ENCODE measurements at places on chromosomes 6 and 20.
A peak's percentile ranks its signal among the peaks of the same experiment; 100 is the strongest.

DNA sequence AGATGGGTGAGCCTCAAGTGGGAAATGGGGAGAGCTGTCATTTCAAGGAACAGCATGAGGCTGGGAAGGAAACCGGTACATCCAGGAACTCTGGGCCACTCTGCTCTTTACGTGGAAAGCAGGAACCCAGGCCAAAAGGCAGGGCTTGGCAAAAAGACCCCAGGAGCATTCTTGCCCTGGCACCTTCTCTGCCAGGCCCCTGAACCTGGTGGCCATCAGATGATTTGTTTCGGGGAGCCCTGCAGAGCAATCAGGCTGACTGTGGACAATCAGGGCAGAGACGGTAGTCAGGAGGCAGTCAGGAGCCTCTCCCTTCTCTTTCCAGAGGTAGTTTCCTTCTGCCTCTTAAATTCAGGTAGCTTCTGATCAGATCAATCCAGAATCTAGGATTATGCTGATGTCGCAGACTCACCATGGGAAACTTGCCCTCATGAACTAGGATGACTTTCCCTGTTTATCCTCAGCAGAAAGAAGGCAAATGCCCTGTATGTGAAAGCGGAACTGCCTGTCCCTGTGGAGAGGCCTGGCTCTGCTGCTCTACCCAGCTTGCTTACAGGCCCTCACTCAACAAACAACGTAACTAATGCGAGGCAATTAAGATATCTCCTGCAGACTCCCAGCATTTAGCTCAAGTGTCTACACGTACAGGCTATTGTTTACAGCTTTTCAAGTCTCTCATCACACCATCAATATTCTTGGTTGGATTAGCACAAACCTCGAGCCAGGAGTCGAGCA is 36.6 kb downstream of the EZR start:
- no peak for DNase-seq

DNA sequence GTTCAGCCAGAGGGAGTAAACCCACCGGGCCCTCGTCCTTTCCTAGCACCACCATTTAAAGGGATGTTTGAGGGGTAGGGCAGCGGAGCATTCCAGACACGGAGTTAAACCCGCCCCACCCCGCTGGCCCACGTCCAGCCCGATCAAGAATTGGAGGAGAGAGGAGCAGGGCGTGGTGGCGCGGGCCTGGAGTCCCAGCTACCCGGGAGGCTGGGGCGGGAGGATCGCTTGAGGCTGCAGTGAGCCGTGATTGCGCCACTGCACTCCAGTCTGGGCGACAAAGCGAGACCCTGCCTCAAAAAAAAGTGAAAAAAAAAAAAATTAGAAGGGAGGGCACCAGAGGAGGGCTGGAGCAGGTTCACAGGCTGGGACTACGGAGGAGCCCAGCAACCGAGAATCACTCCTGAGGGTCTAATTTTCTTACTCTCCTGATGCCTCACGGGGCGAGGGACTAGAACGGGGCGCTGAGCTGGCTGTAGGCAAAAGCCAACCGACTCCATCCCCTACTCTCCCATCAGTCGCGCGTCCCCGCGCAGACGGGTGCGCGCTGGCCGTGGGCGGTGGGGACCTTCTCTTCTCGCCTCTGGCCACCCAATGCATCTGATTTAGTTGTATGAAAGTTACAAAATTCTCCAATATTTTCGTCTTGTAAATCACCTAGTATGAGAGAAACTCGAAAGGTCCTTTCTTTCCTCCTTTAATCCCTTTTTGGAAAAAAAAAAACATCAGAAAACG is 6.1 kb upstream of the HSPA1B start:
- DNase-seq: peak; percentile 23

DNA sequence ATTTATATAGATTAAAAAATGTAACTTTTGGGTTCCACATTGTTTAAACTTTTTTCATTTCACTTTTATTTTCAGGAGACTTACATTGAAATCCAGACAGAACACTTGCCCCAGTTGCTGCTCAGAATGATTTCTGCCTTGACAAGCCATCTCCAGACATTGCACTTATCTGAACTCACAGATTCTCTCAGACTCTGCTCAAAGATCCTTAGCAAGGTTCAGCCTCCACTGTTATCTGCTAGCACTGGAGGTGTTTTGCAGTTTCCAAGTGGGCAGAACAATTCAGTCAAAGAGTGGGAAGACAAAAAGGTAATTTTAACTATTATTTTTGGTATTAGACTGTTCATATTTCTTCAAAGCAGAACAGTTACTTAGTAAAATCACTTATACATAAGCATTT is 58.0 kb downstream of the DOP1A start:
- no peak for DNase-seq

DNA sequence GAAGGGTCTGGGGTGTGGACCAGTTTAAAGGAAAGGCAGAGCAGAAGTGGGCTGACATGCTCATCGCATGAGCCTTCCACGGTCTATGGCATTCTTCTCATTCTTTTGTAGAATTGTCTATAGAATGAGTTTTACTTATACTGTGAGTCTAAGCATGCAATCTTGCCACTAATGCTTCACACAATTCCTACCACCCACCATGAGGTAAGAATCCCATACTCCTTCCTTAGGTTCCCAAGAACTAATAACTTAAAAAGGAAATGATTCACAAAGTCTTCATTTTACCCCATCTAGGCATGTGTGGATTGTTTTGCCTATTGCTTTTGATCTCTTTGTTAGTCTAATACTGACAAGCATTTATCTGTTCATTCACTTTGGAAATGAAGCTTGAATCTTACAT is 195.2 kb downstream of the LY86 start:
- DNase-seq: no peak

DNA sequence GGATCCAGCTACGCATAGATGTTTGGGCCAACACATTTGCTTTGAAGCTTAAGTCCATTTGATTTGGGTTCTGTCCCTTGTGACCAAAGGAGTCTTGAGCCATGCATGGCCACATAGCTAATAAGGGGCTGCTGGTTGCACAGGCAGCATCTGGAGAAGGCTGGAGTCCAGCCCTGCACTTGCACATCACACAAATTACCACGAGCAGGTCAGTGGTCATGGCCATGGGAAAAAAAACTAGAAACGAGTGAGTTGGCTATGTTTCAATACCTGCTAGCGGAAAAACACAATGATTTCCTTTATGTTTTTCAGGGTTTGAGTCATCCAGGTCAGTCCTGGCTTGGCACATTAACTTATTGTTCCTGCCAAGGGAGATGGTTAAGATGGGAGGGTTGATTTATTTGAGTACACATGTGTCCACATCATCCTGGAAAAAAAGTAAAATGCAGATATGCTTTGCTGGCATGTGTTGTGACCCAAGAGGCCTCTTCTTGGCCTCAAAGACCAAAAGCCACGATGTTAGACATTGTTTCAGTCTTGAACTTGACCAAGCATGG is 5.6 kb upstream of the STX16 start:
- DNase-seq: no peak

- DNase-seq: no peak
Observed at GRCh38 chr6:164396071-164397047, 913.0 kb downstream of the C6orf118 start.

- DNase-seq: no peak
Observed at GRCh38 chr6:109102762-109103161, 7.5 kb downstream of the CEP57L1 start.

GRCh38 chr6:132404736-132405135 is 3.5 kb upstream of the MOXD1 start:
- no peak for DNase-seq

DNA sequence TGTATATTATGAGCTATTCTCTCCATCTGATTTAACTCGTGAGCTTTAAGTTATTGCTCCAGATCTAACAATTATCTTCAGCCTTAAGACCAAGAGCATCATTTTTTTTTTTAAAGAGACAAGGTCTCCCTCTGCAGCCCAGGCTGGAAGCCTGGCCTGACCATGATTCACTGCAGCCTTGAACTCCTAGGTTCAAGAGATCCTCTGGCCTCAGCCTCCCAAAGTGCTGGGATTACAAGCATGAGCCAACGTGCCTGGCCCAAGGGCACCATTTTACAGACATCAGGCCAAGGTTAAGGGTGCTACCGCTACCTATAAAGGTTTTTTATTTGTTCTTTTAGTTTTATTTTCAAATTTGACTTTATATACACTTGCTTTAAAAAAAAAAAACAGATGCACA is 2.3 kb downstream of the SUPT3H start:
- no peak for DNase-seq

DNA sequence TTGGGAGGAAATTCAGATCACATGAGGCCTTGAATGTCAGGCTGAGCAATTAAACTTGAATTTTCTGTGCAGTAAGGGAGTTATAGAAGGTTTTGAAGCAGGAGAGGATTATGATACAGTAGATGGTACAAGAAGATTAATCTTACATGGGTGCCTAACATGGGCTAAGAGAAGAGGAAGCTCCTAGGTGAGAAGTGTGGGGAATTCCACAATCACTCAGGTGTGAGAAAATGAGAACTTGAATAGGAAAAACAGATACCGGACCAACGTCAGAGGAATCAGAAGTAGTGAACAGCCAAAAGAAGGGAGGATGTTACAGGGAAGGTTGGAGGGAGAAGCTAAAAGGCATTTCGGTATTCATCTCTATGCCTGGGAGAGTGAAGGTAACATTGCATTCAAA is 250.7 kb upstream of the SLC35B3 start:
- no peak for DNase-seq

DNA sequence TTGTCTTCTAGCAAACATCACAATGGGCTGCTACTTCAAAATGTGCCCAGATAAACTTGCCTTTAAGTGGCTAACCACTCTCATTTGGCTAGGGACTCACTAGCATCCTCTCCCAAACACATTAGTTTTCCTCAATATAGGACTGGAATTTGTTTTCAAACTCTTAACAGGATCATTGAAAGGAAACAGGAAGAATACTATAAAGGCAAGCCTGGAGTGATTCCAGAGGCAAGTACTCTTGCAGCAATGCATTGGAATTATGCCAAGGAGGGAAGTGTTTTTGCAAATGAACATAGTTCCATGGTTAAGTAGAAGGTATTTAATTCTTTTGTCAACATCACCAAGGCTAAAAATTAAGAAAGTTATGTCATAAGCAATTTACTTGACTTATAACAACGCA is 12.2 kb downstream of the EPHA7 start:
- no peak for DNase-seq

- DNase-seq: no peak
Observed at GRCh38 chr6:28896505-28897368, 27.0 kb downstream of the TRIM27 start.

DNA sequence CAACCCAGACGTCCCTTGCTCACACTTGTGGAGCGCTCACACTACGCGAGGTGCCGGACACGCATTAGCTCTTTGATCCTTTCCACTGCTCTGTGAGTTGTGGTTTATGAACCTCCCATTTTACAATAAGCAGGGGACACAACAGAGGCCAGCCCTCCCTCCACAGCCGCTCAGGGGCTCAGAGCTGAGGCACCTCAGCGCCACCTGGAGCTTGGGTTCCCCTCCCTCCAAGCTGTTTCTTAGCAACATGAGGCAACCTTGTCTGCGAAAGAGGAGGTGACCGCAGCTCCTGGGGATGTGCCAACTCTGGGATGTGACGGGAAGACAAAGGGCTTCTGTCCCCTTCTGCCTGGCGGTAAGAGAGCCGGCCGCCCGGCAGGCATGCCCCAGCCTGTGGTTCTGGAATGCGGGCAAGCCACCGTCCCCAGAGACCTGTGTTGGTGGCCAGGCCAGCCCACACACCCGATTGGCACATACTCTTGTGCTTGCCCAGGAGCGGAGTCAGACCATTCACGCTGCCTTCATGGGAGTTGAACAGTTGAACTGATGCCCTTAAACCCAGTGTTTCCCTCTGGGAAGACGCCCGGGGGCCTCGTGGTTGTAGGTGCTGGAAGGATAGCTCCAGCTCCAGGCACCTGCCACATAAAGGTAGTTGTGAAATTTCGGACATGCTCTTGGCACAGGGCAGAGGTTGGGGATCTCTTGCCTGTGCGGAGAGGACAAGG is 44.5 kb downstream of the RBM38 start:
- no peak for DNase-seq

GRCh38 chr6:51098246-51098645 is 279.6 kb downstream of the TFAP2B start:
- DNase-seq: no peak

- no peak for DNase-seq
Observed at GRCh38 chr6:93394471-93394870, 24.9 kb downstream of the EPHA7 start.

DNA sequence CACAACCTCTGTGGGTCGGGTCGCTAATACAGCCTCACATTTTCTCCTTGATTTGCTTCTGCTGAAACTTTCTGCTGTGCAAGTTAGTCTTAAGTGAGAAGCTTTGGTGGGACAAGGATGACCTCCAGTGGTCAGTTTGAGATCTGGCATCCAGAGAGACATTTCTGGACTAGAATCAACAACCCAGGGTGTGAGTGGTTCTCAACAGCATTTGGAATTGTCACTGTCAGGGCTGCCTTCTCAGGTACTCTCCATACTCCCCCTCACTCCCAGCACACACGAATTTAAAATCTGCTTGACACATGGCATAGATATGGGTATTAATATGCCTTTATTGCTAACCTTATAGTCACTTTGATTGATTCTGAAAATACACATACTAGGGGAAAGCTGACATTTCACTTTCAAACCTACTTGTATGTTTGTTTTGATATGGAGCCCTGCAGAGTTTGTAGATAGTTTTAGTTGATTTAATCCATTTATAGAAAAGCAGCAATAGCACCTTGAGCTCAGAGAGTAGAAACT is 13.2 kb downstream of the OTOR start:
- no peak for DNase-seq

DNA sequence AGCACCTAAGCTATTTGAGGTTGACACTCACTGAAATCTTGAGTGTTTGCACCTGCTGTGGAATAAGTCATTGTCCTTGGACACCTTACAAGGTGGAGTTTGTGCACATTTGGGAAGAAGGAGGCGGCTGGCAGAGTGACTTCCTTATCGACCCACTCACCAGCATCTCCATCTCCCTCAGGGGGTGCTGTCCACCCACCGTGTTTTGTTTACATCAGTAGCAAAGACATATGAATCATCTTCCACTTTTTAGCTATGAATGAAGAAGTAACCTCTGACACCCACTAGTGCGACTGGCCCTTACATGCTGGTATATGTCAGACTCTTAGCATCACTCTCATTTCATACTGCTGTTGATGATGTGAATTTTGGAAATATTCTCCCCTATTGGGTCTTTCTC is 119.5 kb upstream of the SGK1 start:
- no peak for DNase-seq

GRCh38 chr20:60667641-60668040 is 584.4 kb upstream of the CDH4 start:
- DNase-seq: no peak

GRCh38 chr6:1485678-1486077 is 96.3 kb downstream of the FOXF2 start:
- no peak for DNase-seq

- DNase-seq: no peak
Observed at GRCh38 chr6:17768388-17768787, 61.7 kb upstream of the NUP153 start.

GRCh38 chr6:167524261-167525111 is 199.6 kb downstream of the TTLL2 start:
- DNase-seq: no peak
